ENCODE measurements at places on chromosomes 12 and 14.

GRCh38 chr12:1470051-1470450 is 124.3 kb downstream of the FBXL14 start:
- ATAC-seq = no peak

DNA sequence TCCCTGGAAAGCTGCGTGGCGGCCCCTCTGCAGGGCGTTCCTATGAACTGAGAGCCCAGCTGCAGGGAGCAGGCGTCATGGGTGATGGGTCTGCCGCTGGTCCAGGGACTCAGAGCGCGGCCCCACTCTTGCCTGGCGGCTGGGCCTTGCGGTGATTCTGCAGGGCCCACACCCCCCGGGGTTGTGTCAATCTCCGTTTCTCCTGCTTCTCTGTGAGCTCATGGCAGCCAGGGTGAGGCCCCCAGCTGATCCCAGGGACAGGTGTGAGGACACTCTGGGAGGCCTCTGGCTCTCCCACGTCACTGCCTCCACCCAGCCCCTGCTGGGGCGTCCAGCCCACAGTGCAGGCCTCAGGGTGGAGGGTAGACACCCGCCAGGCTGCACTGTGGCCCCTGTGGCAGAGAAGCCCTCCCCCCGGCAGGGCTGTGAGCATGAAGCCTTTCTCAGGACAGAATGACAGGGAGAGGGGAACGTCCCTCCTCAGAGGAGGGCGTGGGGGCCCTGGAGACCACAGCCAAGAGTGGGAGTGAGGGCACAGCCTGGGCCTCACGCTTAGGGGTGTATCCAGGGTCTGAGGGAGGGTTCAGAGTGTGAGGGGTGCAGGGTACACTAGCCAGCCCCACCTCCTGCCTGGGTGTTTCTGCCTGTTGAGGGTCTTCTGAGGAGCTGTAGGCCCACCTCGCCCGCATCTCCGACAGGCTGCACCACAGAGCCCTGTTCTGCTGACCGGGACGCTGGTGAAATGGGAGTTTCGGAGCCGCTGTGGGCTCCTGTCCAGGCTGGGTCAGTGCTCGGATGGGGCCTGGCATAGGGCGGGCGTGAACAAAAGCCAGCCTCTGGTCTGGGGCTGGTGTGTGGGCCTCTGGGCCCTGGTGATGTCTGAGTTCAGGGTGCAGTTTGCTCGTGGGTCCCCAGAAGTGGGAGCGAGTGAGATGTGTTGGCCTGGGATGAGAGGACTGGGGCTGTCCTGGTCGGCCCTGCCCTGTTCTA is 26.7 kb upstream of the CRIP2 start:
- no peak for ATAC-seq

DNA sequence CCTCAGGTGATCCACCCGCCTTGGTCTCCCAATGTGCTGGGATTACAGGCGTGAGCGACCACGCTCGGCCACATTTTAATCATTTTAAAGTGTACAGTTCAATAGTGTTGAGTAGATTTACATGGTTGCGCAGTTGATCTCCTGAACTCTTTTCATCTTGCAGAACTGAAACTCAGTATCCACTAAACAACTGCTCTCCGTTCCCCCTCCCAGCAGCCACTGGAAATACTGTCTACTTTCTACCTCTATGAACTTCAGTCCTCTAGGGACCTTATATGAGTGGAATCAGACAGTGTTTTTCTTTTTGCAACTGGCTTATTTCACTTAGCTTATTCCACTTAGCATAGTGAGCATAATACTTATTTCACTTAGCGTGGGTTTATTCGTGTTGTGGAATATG is 53.7 kb downstream of the KCTD10 start:
- ATAC-seq = no peak

GRCh38 chr14:71651228-71651627 is 281.0 kb upstream of the RGS6 start:
- no peak for ATAC-seq

DNA sequence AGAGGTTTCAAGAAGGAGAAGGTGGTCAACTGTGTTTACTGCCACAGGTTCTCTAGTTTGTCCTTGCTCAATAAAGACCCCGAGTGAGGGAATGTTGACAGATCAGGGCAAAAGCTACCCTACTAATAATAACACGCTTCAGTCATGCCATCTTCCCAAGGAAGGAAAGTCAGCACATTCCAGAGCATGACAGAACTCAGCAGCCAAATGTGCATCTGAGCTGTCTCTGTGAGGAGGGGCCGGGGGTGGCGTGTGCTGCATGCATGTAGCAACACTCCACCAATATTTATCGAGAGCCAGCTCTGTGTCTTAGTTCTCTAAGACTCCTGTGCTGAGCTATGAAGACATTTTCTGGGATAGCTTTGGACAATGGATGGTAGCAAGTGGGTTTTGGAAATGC is 260.4 kb downstream of the DPF3 start:
- ATAC-seq = no peak

DNA sequence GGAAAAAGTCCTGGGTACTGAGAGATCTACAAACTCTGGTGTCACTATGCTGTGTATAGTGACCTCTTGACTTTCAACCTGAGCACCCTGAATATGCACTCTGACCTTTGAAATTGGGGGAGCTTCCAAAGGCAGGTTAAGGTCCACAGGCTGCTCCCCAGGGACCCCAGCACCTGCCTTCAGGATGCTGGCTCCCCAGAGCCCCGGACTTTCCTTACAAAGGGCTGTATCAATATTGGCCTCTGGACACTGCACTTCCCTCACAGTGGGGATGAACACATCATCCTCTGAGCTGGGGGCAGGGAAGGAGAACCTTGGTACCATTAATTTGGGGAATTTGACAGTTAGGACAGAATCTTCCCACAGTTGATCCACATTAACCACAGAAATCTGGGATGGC is 14.3 kb downstream of the PLD4 start:
- ATAC-seq = no peak

DNA sequence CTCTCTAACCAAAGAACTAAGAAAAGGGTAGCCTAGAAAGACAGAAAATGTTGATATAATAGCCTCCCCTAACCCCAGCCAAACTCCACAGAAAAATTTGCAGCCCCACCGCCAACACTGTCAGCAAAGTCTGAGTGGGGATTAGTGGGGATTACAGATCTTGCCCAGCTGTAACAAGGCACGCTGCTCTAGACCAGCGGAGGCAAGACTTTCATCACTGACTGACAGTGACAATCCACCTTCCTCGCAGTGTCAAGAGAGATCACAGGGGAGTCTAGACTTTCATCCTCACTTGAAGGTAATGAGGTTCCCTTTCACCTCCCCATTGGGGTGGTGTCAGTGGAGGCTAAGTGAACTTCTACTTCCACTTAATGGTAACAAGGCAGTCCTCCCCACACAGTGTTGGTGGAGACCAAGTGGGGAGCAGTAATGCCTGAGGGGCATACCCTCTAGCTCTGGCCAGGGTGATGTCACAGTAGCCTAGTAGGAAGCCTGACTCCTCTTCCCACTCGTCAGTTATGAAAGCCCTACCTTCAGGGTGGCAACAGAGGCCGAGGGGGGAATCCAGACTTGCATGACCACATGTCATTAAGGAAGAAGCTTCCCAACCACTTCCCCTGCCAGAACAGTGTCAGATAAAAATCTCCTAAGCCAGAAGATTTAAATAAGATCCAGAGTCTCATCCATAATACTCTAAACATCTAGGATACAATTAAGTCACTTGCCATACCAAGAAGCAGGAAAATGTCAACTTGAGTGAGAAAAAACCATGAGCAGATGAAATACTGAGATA is 91.7 kb upstream of the RASSF8 start:
- no peak for ATAC-seq

DNA sequence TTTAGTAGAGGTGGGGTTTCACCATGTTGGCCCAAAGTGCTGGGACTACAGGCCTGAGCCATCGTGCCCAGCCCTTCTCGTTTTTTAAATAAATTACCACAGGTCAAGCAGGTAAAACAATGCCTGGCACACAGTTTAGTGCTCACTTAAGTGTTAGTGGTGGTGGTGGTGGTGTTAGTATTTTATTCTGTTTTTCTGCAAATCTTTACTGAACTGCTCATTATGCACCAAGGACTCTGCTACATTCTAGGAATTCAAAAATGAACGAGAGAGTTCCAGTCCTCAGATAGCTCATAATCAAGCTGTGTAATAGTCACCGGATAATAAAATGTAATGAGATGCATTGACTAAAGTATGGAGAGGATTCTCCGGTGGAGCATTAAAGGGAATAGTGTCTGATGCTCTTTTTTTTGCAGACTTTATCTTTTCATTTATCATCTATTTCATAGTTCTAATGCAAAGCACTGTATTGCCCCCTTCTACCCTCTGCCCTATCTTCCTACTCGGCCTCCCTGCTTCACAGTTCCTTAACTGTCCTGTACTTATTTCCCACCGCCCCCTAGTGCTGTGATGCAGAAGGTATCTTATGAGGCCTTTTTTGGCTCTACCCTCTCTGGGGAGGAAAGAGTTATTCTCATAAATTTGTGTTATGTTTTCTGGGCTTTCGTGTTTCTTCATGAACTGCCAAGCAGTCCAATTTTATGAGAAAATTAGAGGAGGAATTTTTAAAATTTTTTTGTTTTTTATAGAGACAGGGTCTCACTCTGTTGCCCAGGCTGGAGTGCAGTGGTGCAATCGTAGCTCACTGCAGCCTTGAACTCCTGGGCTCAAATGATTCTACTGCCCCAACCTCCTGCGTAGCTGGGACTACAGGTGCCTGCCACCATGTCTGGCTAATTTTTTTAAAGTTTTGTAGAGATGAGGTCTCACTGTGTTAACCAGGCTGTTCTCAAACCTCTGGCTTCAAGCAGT is 1.0 kb downstream of the ITFG2 start:
- no peak for ATAC-seq

GRCh38 chr14:74911704-74912103 is 11.4 kb downstream of the RPS6KL1 start:
- no peak for ATAC-seq

DNA sequence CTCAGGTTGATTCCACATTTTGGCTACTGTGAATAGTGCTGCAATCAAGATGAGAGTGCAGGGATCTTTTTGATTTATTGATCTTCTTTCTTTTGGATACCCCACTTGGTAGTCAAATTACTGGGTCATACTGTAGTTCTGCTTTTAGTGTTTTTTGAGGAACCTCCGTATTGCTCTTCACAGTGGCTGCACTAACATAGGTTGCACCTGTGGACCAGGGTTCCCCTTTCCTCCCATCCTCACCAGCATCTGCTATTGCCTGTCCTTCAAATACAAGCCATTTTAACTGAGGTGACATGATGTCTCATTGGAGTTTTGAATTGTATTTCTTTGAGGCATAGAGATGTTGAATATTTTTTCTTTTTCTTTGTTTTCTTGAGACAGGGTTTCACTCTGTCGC is 152.5 kb upstream of the TMEM132C start:
- no peak for ATAC-seq

Measured in activated CD4-positive, CD25-positive, alpha-beta regulatory T cell treated with anti-CD3 and anti-CD28 coated beads, Interleukin-2, amount 50 U/mL, for 24 hours (primary cell).